ENCODE measurements at places on chromosomes 3 and 15.

- DNase-seq: no peak
These were observed 15.6 kb upstream of the FBXW12 start for GRCh38 chr3:48356419-48356818.

GRCh38 chr3:162487138-162487537 lies 990.5 kb downstream of the OTOL1 start:
- no peak for DNase-seq

DNA sequence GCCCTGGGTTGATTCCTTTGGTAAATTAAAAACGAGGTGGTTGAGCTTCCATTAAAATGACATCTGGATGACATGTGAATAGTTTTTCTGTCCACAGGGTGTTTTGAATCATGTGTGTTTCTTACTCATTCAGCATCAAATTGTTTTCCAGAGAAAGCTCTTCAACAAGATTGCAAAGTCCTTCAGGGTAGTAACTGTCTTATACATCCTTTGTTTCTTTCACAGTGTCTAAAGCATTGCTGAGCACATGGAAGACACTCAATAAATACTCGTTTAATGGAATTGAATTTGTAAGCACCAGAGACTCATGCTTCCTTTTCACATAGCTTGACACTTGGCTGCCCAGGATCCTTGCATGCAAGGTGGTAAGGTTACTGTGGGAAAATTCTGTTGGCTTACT lies 223.1 kb upstream of the CNTN6 start:
- DNase-seq: no peak

DNA sequence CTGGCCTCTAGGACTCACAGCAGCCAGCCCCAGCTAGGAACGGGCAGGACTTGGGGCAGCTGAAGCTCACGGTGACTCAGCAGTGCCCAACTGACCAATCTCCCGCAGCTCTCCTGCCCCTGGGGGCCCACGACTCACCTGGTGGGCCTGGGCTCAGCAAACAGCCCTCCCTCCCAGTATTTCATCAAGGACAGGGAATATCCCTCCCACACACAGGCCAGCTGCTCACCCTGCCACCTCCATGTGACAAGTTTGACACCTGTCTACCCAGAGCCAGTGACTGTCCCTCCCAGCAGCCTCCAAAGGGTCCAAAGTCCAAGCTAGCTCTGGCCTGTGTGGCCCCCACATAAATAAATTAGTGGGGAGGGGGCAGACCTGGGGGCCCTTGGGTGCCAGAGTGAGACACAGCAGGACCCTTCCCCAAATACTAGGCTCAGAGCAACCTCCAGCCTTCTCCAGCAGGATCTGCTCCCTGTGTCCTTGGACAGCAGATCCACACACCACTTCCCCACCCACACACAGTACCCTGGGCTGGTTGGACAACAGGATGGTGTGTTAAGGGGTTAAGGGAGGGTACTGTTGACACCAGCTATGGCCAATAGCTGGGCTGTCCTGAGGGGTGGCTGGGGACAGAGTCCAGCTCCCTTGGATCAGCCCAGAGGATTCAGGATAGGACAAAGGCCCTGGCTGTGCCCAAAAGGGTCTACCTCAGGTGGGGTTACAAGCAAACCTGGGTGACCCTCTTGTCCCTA lies 4.3 kb downstream of the GNAT1 start:
- no peak for DNase-seq

DNA sequence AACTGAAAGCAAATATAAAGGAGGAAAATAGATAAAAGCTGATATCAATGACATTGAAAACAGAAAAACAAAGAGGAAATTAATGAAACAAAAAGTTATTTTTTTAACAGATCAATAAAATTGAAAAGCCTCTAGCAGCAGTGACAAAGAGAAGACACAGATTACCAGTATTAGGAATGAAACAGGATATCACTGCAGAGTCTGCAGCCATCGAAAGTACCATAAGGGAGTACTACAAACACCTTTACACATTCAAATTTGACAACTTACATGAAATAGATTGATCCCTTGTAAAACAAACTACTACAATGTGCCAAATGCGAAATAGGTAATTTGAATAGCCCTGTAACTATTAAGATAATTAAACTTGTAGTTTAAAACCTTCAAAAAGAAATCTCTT lies 24.9 kb upstream of the DHX36 start:
- no peak for DNase-seq

GRCh38 chr3:111936967-111937366 lies 41.9 kb upstream of the ABHD10 start:
- DNase-seq: no peak

- DNase-seq: no peak
These were observed 662 bp downstream of the TMEM108 start for GRCh38 chr3:133038731-133039375.

DNA sequence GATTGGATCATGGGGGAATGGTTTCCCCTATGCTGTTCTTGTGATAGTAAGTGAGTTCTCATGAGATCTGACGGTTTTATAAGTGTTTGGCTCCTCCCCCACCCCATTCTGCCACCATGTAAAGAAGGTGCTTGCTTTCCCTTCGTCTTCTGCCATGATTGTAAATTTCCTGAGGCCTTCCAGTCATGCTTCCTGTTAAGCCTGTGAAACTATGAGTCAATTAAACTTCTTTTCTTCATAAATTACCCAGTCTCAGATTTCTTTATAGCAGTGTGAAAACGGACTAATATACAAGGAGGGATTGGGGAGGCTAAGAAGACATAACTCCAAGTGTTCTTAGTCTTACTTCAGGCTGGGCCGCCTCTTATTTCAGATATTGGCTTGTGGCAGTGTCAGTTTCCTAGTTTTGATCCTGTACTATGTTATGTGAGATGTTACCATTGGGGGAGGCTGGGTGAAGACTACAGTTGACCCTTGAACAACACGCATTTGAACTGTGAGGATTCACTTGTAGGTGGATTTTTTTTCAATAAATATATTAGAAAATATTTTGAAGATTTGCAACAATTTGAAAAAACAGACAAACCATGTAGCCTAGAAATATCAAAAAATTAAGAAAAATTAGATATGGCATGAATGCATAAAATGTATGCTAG lies 44.9 kb downstream of the NMD3 start:
- no peak for DNase-seq

GRCh38 chr3:120661106-120661905 lies 20.7 kb downstream of the HGD start:
- no peak for DNase-seq

DNA sequence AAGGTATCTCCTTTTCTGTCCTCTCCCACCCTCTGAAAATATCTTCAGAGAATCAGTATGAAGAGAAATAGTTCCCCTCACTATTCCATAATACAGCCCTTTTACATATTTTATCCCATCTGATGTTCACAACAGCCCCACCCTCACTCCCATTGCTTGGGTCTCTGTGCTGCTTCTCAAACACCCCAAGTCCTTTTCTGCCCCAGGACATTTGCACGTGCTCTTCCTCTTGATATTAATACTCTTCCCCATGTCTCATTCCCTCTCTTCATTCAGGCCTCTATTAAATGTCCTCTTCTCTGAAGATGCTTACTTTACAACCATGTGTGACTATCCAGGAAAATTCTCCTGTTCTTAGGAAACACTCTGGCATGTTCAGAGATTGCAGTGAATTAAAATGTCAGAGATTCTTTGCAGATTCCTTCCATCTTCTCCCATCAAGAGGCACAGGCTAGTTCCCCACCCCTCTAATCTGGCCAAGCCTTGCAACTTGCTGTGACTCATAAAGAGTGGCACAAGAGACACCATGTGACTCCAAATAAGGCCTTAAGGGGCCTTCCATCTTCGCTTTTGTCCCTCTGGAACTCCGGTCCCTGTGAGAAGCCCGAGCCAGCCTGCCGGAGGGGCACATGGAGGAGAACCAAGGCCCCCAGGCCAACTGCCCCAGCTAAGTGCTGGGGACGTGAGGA lies 128.5 kb downstream of the CHSY1 start:
- DNase-seq: no peak

GRCh38 chr3:121819236-121819635 lies 15.6 kb downstream of the IQCB1 start:
- DNase-seq: no peak

GRCh38 chr15:52093539-52094510 lies 18.8 kb downstream of the BCL2L10 start:
- DNase-seq: no peak

DNA sequence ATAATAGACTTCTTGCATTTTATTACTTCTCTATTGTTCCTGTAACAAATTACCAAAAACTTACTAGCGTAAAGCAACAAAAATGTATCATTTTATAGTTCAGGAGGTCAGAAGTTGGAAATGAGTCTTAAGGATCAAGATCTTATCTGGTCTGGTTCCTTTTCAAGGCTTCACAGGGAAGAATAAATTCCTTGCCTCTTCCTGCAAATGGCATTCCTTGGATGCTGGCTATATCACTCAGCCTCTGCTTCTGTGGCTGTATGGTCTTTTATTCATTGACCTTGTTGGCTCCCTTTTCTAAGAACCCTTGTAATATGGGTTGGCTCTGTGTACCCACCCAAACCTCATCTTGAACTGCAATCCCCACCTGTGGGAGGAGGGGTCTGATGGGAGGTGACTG lies 478.4 kb upstream of the THBS1 start:
- DNase-seq: no peak

DNA sequence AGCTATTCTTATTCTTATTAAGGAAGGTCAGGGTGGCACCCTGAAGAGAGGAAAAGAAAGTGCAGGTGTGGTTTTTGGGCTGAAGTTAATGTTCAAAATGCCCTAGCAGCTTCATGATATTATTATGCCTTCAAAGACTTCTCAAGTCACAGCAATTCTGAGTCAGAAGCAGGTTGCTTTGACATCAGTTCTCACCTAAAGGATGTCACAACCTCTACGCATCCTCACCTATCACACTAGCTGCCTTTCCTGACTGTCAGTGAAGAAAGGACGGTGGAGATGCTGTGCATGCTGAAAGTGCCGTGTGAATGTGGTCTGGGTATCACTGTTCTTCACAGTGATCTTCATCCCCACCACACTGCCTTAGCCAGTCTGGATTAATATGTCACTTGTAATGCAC lies 49.6 kb downstream of the NPTN start:
- no peak for DNase-seq

DNA sequence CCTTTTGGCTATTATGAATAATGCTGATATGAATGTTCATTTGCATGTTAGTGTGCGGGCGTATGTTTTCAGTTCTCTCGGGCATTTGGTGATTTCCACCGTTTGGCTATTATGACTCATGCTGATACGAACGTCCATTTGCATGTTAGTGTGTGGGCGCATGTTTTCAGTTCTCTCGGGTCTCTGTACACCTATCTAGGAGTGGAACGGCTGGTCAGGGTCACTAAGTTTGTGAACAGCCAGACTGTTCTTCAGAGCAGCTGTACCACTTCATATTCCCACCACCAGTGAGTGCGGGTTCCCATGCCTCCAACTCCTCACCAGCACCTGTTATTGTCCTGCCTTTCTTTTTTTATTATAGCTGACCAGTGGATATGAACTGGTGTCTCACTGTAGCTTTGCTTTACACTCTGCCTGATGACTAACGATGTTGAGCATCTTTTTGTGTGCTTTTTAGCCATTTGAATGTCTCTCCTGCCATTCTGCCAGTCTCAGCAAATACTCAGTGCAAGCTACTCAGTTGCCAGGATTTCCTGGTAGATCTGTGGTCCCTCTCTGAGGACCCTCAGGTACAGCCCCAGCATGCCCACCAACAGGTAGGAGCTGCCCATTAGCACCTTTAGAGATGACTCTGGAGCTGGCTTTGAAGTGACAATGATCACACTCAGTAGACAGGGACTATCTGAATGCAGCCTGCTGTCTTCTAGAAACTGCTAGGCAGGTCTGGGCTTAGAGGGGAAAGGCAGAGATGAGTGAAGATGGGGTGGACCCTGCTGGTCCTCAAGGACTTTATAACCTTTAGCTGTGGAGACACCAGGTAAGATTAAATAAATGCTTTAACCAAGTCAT lies 141.1 kb downstream of the XXYLT1 start:
- no peak for DNase-seq

DNA sequence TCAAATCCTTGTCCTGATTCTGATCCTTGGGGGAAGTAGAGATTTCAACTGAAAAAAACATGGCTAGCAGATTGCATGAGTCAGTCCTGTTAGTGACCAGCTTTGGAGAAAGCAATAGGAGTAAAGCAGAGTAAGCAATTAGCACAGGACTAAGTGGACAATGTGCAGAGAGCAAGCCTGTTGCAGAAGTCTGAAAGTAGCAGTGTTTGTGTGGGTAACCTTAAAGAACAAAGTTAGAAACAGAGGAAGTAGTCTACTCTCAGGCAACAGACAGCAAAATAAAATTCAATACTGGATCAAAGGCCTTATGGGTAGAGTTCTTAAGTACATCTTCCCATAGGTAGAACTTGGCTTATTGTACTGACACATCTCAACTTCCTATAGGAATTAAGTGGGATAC lies 916.8 kb downstream of the CADM2 start:
- DNase-seq: no peak

GRCh38 chr3:156207802-156208685 lies 87.7 kb downstream of the KCNAB1 start:
- no peak for DNase-seq

DNA sequence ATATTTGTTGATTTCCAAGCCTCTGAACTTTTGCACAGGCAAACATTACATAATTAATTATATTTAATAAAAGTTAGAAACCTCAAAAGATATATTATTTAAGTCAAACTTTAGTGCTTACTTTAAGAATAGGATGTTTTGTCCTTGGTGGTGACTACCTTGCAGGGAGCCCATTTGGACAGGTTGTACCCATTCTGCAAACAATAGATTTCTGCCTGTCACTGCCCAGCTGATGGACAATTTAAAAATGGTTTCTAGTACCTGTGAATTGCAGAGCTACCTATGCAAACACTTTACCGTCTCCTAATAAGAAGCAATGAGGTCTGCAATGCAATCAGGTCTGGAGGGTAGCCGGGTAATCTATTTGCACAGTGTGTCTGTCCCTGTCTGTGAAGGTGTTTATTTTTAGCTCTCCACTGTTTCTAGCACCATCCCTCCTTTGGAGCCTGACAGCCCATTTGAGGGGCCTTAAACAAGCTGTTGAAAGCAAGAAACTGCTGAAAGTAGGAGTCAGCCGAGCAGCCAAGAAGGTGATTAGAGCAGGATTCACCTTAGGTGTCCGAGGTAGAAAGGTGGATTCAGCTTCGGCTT lies 556.2 kb upstream of the CFAP20DC start:
- DNase-seq: no peak

GRCh38 chr15:62798536-62798935 lies 244.0 kb upstream of the TPM1 start:
- no peak for DNase-seq

DNA sequence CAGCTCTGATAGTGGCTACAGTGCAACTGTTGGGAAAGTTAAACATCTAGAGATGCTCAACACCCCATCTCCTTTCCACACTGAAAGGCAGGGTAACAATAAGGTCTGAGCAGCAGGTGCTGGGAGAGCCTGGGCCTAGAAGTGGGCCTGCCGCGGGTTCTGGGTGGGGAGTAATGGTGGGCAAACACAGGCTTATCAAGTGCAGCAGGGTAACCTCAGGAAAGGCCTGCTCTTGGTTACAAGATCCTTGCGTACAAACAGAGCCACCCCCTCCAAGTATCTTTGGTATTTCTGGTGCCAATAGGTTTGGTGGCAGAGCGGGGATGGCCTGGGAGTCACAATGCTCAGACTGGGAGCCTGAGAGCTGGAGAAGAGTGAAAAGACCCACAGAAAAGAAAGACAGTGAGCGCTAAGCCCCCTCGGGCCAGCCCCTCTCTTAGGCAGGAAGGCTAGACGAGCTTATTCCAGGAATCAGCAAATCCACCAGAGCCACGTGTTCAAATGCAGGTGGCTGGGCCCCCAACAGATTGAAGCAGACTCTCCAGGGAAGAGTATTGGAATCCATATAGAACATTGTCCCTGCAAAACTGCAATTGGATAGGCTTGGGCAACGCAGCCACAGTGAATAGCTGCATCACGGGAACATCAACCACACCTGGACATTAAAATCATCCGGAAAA lies 2.7 kb downstream of the IQSEC1 start:
- no peak for DNase-seq

Data from hematopoietic multipotent progenitor cell treated with erythropoietin and hydrocortisone succinate and interleukin-3 and kit ligand, for 17 days (in vitro differentiated cells).